ENCODE measurements at places on chromosomes 16 and 17.
A peak's percentile ranks its signal among the peaks of the same experiment; 100 is the strongest.

GRCh38 chr17:69525920-69526841, 111.7 kb downstream of the MAP2K6 start:
- DNase-seq: no peak

- no peak for DNase-seq
Observed at GRCh38 chr17:35856603-35857002, 12.1 kb downstream of the HEATR9 start.

DNA sequence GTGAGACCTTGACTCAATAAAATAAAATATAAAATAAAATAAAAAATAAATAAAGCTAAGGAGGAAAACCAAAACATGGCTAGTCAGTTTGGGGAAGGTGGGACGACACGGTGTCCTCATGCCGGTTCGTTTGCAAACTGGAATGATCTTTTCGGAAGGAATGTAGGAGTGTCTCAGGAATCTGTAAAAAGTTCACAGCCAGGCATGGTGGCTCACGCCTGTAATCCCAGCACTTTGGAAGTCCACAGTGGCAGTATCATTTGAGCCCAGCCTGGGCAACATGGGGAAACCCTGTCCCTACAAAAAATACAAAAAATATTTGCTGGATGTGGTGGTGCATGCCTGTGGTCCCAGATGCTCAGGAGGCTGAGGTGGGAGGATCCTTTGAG, 14.7 kb upstream of the RPTOR start:
- DNase-seq: no peak

DNA sequence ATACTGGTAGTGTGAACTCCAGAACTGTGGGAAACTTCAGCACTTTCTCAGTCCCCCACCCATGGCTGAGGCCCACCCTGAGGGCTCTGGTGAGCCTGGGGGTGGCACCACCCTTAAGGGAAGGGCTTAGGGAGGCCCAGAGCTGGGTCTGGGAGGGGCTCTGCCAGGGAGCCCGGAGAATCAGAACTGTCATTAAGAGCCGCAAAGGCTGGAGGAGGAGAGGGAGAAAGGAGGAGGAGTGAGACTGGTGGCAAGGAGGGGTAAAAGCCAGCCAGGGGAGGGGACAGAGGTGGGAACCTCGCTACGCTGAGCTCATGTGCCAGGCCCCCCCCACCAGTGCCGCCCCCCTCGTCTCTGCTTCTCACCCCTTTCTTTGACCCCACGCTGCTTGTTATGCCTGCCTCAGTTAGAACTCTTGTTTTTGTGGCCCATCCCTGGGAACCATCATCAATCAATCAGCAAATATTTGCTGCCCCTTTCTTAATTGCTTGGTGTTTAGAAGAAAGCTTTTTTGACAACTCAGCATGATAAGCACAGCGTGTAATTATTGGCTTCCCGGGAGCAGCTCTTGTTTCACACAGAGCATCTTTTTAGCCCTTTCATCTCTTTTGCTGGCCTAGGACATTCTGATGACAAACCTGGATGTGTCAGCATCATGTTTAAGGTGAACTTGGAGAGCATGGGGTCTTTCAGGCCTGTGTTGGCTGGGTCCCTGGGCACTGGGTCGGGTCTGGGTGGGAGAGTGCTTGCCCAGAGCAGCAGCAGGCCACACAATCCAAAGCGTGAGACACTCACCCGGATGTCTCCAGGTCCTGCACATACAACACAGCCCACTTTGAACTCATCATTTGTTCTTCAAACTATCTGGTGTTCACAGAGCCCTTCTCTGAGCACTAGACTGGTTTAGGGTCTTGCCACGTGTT, 77.7 kb downstream of the NETO2 start:
- DNase-seq: no peak

DNA sequence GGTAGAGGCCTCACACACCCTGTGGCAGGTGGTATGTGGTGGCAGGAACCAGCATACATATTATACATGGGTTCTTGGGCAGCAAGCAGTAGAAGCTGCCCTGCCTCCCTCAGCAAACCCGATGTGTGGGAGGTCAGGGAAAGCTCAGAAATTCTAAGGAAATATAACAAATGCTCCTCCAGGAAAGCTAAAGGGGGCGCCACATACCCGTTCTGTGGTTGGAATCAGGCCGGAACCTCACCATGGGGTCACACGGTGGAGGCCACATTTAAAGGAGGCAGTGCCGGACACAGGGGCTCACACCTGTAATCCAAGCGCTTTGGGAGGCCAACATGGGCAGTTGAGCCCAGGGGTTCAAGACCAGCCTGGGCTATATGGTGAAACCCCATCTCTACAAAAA, 12.4 kb upstream of the KATNB1 start:
- DNase-seq: no peak

DNA sequence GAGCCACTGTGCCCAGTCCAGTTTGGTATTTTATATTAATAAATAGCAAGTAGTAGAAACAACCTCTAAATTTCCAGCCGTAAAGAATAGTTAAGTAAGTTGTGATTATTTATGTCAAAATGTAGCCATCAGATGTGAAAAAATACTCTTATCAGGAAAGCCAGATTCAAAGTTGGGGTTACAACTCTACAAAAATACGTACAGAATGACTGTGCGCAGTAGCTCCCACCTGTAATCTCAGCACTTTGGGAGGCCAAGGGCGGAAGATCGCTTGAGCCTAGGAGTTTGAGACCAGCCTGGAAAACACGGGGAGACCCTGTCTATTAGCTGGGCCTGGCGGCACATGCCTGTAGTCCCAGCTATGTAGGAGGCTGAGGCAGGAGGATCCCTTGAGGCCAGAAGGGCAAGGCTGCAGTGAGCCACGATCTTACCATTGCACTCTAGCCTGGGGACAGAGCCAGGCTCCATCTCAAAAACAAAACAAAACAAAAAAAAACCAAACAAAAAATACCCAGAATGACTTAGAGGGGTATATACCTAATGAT, 1.7 kb downstream of the PDP2 start:
- DNase-seq: no peak

DNA sequence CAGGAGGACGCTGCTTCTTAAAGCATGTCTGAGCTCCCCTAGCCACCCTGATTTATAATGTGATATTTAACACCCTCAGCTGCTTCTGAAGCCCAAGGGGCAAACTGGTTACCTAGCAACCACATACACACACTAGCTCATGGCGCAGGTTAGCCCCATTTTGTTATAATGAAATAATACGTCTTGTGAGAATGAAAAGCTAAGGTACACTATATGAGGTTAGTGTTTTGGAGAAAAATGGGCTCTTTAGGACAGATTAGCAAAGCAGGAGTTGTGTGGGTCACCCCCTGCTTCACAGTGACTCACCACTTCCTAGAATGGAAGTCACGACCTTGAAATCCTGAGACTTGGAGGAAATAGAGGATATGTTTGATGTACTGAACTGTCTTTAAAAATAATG, 404.8 kb upstream of the HSBP1 start:
- DNase-seq: no peak

DNA sequence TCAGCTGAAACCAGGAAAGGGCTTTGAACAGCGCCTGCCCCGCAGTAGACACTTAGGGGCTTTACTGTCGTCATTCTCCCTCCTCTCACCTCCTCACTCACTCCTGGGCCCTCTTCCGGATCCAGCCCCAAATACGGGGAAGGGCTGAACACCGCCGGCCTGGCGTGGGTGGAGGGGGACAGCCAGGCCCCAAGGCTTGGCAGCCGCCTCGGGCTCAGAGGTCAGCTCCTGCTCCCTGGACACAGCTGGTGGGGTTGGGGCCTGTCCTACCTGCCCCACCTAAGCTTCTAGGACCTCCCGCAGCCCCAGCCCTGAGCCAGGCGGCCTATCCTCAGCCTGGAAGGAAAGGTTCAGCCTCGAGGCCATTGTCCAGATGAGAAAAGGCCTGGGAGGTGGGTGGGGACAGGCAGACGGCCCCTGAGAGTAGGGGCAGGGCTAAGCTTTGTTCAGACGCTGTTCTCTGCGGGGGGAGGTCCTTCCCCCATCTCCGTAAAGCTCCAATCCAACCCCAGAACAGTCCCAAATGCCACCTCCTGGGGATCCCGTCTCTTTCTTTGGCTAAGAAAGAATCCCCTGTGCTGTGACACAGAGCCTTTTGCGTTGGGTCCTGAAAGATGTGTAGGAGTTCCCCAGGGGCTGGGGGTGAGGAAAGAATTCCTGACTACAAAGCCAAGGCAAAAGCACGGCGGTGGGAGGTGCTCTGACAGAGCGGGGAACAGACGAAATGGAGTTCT, 881 bp upstream of the LLGL1 start:
- no peak for DNase-seq

GRCh38 chr17:64685705-64686104, 23.6 kb upstream of the SMURF2 start:
- DNase-seq: no peak

DNA sequence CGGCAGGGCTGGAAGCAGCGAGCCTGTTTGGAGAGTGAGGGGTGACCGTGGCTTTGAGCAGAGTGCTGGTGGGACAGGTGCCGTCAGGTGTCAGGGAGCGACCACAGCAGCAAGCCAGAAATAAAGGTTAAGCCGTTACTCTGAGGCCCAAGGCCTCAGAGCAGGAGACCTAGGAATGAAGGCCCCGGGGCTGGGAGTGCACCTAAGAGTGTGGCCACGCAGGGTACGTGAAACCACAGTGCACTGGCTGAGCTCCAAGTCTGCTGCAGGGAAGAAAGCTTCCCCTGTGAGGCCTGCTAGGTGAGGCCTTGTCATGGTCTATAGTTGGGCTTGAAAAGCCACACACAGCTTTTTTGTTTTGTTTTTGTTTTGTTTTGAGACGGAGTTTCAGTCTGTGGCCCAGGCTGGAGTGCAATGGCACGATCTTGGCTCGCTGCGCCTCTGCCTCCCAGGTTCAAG, 8.7 kb downstream of the CLUAP1 start:
- DNase-seq: peak; percentile 18

DNA sequence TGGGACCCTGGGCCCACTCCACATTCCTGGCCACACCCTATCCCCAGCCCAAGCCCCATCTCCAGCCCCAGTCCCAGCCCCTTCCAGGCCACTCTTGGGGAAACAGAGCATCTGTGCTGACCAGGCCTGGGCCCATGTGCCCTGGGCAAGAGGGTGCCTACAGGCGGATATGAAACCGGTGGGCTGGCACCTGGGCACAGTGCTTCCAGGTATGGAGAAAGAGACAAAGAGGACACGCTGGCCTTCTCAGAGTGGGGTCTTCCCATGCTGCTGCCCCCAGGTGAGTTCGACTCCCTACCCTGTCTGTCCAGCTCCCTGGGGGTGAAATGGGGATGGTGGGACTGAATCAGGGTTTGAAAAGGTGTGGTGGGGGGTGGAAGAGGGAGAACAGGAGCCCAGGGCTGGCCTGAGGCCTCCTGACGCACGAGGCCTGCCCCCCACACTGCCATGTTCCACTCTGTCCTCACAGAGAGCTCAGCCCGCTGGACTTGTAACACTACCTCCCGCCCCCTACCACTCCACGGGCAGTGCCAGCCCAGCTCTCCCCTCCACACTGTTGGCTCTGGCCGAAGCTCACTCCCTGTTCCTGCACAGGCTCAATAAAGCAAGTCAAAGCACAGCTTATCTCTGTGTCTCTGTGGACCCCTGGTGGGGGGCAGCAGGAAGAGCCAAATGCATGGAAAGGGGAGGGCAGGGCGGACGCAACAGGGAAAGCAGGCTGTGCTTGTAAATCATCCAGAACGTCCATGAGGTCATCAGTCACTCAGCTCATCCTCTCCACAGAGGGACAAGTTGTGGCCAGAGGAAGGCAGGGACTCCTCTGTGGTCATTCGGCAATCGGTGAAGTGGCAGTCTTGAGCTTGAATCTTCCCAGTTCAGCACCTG, 71.1 kb upstream of the TMEM97 start:
- DNase-seq: no peak

DNA sequence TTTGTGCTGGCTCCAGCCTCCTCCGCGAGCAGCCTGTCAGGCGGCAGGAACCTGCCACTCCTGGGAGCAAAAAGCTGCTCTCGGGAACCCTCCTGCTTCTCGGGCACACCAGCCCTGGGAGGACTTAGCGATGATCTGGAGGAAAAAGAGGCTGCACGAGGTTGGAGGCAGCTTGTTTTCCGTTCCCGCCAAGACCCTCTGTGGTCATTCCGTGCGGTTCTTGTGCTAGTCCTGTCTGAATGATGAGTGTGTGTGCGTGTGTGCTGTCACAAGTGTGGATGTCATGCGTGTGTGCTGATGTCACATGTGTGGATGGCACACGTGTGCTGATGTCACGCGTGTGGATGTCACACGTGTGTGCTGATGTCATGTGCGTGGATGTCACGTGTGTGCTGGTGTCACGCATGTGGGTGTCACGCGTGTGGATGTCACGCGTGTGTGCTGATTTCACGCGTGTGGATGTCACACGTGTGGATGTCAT, 150.0 kb downstream of the NPIPB11 start:
- no peak for DNase-seq

Measured in stimulated activated CD4-positive, alpha-beta T cell treated with anti-CD3 and anti-CD28 coated beads, Interleukin-1b, Interleukin-23, amount 100 ng/mL, for 24 hours (primary cell).